ENCODE measurements at places on chromosomes 5 and 9.

DNA sequence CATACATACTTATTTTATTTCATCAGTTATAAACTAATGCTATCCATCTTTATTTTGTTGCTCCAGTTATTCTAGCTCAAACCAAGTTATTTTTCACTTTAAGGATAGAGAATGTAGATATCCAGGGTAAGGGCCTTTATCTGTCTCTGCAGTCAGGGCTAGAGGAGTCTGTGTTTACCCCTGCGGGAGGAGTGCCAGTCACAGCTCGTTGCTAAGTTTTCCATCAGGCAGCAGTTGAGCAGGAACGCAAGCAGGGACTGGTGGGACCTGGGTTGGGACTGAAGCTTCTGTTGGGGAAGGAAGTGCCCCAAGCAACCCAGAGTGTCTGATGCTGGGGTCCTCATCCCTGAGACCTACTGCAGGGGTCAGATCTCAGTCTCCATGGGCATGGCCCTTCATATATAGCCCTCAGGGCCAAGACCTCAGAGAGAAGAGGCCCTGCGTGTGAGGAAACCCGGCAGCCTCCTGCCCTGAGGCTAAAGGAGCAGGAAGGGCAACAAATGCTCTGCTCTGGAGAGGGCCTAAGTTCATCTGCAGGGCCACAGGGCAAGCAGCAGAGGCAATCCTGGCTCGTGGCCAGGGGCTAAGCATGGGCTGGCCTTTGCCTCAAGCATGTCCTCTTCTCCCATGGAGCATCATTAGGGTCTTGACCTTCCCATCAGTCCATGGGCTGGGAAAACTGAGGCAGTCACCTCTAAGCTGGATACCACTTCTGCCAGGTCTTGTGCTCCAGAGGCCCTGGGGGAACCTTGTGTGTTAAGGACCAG, 6.6 kb downstream of the SLC22A4 start:
- no peak for DNase-seq

GRCh38 chr9:36731068-36731956, 158.6 kb downstream of the MELK start:
- DNase-seq = no peak

GRCh38 chr9:7376833-7377232, 422.7 kb downstream of the DMAC1 start:
- no peak for DNase-seq

GRCh38 chr5:116806836-116807235, 232.2 kb upstream of the SEMA6A start:
- DNase-seq = no peak

Measured in left cardiac atrium (tissue), 4 donors.